Stimulated activated CD8-positive, alpha-beta memory T cell treated with anti-CD3 and anti-CD28 coated beads, Interleukin-12 subunit alpha, Interleukin-12 subunit beta, amount 100 ng/mL, for 4 hours (primary cell): ENCODE measurements at places on chromosomes 3 and 15.

DNA sequence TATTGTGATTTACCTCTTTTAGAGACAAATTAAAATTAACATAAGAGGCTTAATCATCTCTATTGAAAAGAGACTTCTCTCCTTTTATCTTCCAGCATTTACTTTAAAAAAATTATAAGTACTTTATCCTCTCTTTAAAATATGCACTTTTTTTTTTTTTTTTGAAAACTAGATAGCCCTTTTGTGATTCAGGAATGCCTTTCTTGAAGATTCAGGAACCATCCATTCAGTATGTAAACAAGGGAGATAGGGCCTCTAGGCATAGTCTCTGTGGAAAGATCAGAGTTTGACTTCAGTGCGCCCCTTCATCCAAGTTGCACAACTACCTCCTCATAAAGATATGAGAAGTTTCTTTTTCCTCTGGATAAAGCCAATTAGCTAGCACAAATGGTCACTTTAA, 1163.7 kb downstream of the SI start:
- DNase-seq: no peak

DNA sequence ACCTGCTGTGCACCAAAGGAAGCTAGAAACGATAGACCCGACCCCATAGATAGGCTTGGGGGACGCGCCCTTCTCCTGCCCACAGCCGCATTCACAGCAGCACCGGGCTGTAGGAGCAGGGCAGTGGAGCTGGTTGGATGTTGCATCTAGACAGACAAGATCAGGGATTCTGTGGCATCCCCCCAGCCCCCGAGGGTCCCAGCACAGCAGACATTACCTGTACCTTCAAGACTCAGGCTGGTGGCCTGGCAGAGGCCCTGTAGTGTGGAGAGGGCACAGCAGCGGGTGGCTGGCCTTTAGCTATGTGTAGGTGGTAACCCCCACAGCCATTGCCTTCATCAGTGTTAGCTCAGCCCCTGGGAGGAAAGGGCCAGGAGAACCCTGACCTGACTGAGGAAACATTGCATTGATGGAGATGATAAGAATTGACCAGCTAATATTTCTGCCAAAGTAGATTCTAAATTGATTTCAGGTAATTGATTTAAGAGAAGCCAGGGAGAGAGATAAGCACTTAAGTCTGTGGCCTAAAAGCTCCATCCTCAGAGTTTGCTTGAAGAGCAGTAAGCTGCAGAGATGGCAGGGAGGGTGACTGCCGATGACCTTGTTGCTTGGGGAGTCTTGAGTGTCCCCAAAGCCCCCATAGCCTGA, 269.4 kb downstream of the TLE3 start:
- DNase-seq: no peak

GRCh38 chr3:188697127-188697526, 474.6 kb upstream of the TPRG1 start:
- DNase-seq: no peak

DNA sequence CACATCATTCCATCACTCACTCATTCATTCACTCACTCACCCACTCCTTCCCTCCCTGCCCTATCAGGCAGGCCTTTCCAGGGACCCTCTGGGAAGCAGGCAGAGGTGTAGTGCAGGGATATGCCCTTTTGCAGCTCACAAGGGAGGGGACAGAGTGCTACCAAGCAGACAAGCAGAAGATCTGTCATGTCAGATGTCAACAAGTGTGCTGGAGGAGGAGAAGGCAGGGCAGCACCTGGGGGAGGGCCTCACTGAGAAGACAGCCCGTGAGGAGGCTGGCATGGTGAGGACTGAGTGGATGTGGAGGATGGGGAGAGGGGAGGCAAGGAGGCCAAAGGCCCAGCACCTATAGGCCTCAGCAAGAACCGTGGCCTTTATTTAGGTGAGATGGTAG, 15.3 kb downstream of the ABTB1 start:
- no peak for DNase-seq

DNA sequence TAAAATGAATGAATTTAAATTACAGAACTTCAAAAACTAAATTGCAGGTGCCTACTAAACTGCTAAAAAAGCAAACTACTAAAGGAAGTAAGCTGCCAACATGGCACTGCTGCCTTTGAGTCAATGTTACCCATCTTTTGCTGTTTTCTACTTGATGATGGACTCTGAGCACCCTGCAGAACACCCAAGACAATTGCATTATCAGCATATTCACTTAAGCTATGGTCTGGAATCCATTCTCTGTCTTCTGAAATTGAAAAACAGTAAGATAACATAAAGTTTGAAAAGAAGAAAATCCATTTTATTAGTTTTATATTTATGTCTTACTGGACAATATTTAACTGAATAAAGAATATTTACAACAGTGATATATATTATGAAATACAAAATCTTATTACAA, 91.4 kb downstream of the ZBBX start:
- DNase-seq: no peak

- no peak for DNase-seq
Observed at GRCh38 chr15:70269991-70270751, 172.5 kb upstream of the TLE3 start.

- DNase-seq: no peak
Observed at GRCh38 chr15:26521691-26522198, 251.1 kb downstream of the GABRB3 start.

GRCh38 chr15:89783861-89784685, 7.9 kb downstream of the MESP2 start:
- DNase-seq: no peak

- DNase-seq: no peak
Observed at GRCh38 chr3:136547293-136547692, 204.9 kb downstream of the STAG1 start.

DNA sequence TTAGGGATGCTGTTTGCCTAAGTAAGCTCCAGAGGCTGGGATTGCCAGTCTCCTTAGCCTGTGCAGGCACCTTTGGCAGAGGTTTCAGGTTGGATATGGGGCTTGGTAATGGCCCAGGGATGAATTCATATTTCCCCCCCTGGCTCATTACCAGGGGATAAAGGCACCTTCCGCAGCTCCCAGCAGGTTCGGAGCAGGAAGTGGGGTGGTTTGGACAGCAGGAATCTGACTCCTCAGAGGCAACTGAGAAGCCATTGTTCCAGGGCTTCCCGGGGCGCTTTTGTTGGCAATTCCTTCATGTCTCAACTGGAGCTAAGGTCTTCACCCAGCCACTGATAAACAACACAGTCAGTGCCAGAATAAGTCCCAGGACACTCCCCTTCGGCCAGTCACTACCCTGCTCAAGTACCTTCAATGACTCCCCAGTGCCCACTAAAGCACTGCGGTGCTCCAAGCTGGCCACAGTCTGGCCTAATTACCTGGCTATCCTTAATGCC, 85.3 kb upstream of the SLC6A6 start:
- no peak for DNase-seq

GRCh38 chr3:23481011-23481615, 278.0 kb downstream of the UBE2E2 start:
- DNase-seq: no peak

GRCh38 chr3:61237858-61238257, 13.4 kb downstream of the FHIT start:
- DNase-seq: no peak

DNA sequence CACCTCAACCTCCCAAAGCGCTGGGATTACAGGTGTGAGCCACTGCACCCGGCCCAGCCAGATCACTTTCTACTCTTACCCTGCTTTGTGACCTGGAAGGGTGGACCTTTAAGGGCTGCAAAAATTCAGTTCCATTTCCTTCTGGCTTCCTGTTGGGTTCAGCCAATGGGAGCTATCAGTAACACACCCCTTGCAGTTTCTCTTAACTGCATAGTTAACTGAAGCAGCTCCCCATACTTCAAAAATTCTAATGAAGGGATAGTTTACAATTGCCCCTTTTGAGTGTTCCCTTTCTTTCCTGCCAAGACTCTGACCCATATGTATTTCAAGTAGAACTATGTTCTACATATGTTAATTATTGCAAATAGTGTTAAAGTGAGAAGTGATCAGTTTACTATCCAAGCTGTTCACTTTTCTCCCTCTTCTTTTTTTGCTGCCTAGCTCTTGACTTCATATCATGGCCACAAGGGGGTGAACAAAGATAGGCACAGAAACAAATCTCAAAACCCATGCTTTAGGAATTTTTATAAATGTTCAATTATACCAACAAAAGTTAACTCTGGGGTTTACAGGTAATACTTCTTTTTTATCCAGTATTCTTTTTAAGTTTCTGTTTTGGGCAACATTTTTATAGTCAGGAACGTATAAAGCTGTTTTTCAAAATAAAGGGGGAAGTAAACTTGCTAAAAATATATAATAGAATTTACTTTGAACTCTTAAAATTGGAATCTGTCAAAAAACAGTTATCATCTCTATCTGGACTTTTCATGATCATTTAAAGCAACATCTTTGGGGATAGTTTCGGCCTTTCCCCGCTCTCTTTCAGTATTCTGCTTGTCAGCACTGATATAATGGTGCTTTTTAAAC, 8.1 kb downstream of the PGBD4 start:
- DNase-seq: no peak
